ENCODE measurements at places on chromosomes 7 and 10.
A peak's percentile ranks its signal among the peaks of the same experiment; 100 is the strongest.

DNA sequence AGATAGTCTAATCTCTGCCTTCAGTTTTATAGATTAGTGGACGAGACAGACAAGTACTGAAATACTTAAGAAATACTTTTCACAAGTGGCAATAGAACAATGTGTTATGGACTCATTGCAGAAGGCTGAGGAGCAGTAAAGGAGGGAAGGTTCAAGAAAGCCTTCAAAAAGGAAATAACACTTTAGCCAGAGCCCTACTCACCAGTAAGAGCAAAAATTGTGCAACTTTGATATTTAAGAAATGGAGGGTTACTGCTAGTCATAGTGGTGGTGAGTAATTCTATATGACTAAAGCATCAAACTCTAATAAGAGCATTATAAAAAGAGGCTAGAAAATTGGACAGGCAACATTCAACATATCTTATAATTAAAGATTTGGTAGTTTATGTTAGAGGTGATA lies 28.8 kb downstream of the PTPN12 start:
- no peak for DNase-seq

GRCh38 chr7:351256-351655 lies 61.3 kb downstream of the FOXL3 start:
- DNase-seq: no peak

- DNase-seq: peak; percentile 11
Observed at GRCh38 chr7:7681191-7681935, 37.0 kb downstream of the RPA3 start.

GRCh38 chr10:13803566-13804554 lies 217.1 kb downstream of the PRPF18 start:
- no peak for DNase-seq

DNA sequence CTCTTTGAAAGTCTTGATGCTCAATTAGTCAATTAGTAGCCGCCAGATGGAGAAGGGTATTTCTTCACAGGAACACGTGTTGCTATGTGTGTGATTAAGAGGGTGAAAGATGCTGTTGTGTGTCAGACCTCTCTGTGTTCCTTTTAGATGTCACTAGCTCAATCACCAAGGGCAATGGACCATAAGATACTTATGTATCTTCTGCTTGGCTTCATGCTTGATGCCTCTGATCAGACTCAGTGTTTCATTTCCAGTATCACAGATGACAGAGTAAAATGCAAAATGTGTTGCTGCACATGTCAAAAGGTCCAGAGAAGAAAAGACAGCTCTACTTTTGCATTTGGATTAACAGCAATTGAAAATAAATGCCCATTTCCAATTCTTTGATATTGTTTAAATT lies 865.9 kb downstream of the CNTNAP2 start:
- DNase-seq: no peak

GRCh38 chr10:3427347-3427746 lies 254.8 kb upstream of the PITRM1 start:
- no peak for DNase-seq

DNA sequence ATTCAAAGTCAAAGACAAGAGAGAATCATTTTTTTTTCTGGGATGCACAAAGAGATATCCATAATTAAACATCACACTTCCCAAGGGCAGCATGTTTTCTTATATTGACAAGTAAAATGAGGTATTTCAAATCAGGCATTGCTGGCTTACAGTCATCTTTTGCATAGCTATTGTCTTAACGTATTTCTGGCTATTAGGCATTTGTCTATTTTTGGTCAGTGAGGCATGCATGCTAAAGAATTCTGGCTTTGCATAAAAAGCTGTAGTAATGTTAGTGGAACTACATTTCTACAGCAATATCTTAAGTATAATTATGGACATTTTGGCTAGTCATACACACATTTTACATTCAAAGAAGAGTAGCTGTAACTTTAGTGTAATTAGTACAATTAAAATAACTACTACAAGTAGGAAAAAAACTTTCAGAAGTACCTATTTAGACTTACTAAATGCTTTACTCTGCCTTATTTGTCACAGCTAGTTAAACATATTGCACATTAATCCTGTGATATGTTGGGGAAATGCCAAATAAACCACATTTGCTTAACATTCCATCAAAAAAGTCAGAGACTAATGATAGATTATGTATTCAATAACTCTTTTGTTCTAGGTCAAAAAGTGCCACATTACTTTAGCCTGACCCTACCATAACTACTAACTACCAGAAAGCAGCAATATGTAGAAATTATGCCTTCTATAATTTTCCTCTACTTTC lies 76.4 kb downstream of the RELN start:
- no peak for DNase-seq

- DNase-seq: no peak
Observed at GRCh38 chr7:35565927-35566326, 129.0 kb downstream of the HERPUD2 start.

- DNase-seq: no peak
Observed at GRCh38 chr7:41222746-41223145, 480.1 kb downstream of the INHBA start.

DNA sequence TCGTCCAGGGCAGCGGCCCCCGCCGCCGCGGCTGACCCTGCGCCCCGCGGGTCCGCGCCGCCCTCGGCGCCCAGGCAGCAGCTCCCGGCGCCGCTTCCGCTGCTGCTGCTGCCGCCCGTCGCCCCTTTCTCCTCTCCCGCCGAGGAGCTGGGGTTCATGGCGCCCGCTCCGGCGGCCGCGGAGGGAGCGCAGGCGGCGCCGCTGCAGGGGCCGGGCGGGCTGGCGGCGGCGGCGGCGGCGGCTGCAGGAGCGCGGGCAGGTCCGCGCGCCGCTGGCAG lies 286 bp downstream of the DGKI start:
- no peak for DNase-seq

DNA sequence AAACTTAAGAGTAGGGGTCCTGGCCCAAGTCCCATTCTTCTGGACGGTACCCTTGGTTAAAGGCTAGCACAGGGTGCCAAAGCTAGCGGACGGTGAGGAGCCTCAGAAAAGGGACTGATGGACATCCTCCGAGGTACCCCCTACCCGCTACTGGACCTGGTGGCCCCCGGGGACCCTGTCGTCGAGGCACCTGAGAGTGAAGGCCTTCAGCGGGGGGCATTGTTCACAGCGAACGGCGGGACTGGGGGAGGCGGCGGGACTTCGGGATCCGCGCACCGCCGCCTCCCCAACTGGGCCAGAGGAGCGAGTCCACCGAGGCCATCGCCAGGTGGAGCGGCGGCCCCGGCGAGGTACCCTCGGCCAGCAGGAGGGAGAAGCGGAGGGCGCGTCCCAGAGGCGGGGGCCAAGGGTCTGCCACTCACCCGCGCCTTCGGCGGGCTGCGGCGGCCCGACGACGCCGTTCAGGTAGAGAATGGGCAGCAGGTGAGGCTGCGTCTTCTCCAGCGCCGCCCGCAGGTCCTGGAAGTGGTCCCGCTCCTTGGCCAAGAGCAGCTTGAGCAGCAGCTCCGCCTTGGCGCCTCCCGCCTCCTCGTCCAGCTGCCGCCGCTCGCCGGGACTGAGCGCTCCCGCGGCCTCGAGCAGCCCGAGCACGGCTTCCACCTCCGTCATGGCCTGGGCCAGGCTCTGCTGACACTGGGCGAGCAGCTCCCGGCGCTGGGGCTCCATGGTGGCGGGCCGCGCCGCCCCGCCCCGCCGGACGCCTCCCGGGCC lies 575 bp downstream of the DLG5 start:
- DNase-seq: no peak

- DNase-seq: no peak
Observed at GRCh38 chr10:64303566-64303965, 782.4 kb downstream of the REEP3 start.

DNA sequence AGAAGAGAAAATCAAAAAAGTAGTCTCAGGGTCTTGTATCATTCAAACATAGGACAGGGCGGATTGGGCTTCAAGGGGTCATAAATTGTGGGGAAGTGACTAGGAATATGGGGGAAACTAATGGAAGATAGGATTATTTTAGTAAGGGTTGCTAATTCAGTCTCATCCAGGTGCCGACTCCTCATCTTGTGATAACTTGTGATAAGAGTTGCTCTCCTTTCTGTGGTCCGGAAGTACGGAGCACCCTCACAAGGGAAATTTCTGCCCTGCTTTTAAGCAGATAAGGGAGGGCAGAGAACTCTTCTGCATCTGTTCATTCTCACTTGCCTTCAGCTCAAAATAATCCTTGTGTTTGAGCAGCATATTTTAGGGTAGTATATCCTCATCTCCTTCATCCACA lies 436.4 kb upstream of the LRGUK start:
- DNase-seq: no peak

GRCh38 chr7:141161550-141162535 lies 88.0 kb downstream of the TMEM178B start:
- no peak for DNase-seq

DNA sequence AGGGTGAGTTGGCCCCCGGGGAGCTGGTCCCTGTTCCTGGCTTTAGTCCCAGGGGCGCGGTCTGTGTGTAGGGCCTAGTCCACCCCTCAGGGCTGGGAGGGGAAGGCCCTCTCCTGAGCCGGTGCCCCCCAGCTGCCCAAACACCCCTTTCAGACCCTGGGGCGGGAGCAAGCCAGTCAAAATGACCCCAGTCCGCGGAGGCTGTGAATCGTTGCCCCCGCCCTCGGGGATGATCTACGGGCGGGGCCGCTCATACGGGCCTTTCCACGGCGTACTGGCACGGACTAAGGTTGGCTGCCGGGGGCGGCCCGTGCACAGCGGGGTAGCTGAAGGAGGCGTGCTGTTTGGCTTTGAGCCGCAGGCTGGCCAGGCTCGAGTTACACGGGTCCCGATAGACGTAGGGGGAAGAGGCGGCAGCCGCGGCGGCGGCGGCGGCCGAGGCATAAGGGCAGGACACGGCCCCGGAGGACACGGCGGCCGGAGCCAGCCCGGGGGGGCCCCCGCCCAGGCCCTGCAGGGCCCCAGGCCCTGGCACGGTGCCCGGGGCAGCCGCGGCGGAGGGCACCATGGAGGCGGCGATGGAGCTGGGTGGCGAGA lies 4.3 kb downstream of the ELOVL3 start:
- no peak for DNase-seq

DNA sequence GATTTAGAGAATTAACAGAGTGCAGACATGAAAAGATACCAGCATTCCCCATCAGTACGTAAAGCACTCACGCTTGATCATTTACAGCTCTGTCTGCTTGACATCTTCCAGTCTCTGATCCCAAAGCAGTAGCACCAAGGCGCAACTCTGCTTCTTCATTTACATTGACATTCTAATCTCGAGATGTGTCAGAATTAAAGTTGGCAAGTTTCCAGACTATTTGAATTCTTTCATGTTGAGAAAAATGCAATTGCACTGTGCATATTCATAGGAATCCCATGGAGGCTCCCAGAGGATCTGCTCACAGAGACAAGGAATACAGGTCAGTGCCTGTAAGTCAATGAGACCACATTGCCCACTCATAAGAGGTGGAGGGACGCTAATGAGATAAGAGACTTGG lies 183.9 kb downstream of the LRRN3 start:
- DNase-seq: peak; percentile 41

DNA sequence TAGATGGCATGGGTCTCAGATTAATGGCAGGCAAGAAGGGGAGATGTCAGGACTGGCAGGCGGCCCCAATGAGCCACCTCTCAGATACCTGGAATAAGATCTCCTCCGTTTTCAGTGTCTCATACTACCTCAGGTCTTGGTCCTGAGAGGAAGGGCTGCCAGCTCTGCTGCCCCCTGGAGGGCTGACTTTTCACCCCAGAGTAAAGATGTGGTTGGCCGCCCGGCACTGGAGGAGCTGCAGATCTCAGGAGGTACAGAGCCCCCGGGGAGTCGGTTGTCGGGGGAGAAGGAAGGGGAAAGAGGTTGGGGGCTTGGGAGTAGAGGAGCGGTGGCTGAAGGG lies 642 bp upstream of the COL13A1 start:
- DNase-seq: no peak

GRCh38 chr10:98209441-98209840 lies 58.6 kb downstream of the LOXL4 start:
- no peak for DNase-seq

GRCh38 chr7:96187735-96188134 lies 134.2 kb downstream of the SLC25A13 start:
- DNase-seq: no peak

- DNase-seq: no peak
Observed at GRCh38 chr7:1666317-1666822, 3.7 kb upstream of the ELFN1 start.

- DNase-seq: no peak
Observed at GRCh38 chr7:15567036-15567435, 5.2 kb upstream of the AGMO start.

GRCh38 chr10:6528198-6528950 lies 51.7 kb downstream of the PRKCQ start:
- no peak for DNase-seq

GRCh38 chr10:72685264-72685921 lies 6.5 kb upstream of the MCU start:
- no peak for DNase-seq

- no peak for DNase-seq
Observed at GRCh38 chr7:2821161-2821841, 22.8 kb downstream of the GNA12 start.

GRCh38 chr7:133047321-133047720 lies 34.6 kb downstream of the CHCHD3 start:
- DNase-seq: no peak

DNA sequence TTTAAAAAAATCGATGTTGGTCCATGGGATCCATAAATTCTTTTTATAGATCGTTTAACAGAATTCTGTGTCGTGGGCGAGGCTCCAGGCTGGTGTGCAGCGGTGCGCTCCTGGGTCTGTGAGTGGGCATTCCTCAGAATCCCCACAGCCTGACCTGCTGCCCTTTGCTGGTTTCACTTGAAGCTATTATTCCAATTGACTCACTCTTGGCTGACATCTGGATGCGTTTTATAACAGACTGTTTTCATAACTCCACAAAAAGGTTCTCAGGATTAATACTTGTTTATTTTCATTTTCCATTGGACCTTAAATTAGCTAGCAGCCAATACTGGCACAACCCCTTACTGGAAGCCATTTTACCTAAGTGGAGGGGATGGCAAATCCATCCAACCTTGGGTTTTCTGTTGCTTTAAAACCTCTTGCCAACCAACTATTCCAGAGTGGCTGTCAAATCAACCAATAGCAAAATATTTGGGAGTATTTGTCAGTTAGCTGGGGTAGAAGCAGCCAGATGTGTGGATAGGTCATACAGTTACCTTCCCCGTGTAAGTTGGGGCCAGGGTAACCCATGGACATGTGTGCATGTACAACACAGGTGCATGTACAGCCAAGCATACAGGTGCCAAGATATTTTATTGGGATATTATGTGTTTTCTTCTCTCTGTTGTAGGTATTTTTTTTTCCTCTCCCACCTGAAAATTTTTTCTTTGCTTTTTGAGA lies 160.7 kb upstream of the ZNF32 start:
- DNase-seq: peak; percentile 62

All from HS-27A (cell line).